ENCODE measurements at places on chromosomes 1 and 21.

DNA sequence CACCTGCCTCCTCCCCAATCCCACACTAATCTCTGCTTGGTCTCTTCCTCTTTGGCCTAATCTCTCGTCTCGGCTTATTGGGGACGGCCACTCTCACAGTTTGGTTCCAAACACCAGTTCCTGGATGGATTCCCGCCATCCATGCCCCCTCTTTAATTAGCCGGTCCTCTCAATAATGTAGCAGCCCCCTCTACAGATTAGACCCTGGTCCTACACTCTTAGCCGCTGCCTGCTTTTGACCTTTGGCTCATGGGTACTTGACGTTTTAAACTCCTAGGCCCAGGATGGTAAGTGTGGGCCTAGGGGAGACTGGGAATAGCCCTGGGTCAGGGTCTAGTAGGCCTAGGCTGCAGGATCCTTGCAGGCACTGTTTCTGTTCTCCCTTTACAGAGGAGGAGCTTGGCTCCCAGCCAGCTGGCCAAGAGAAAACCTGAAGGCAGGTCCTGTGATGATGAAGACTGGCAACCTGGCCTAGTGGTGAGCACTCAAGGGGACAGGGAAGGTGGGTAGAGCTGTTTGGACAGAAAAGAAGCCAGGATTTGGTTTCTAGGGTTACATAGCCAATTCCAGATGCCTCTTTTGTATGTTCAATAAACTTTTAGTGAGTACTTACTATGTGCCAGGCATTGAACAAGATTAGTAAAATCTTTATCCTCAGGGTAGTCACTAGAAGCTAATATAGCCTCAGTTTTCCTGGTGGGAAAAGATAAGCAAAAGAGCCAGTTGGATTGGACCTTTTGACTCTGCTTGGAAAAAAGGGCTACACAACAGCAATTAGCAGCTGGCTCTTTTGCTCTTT, 758 bp downstream of the RAD54L start:
- DNase-seq = peak; percentile 33

- no peak for DNase-seq
These were observed 61.1 kb downstream of the LGR6 start for GRCh38 chr1:202254454-202255252.

- DNase-seq = no peak
These were observed 3.5 kb downstream of the PAPPA2 start for GRCh38 chr1:176466514-176466913.

- no peak for DNase-seq
These were observed 26.8 kb upstream of the CD1D start for GRCh38 chr1:158153746-158154444.

- DNase-seq = no peak
These were observed 160.2 kb upstream of the VAMP3 start for GRCh38 chr1:7610936-7611335.

DNA sequence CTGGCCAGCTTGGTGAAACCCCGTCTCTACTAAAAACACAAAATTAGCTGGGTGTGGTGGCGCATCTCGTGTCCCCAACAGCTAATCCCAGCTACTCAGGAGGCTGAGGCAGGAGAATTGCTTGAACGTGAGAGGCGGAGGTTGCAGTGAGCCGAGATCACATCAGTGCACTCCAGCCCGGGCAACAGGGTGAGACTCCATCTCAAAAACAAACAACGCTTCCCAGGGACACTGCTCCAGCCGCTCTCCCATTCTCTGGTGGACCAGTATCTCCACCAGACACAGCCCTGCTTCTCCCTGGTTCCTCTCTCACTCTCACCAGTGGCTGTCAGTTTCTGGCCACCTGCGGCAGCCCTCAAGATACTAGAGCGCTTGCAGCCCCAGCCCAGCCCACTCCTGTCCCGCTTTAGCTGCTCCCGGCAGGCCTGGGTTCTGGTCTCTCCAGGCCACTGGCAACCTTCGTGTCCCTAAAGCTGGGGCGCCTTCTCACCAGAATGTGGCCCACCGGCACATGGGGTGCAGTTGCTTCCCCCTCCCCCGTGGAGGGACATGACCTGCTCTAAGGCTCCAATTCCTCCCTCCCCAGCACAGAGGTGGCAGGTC, 20.9 kb upstream of the LRRC47 start:
- DNase-seq = no peak

DNA sequence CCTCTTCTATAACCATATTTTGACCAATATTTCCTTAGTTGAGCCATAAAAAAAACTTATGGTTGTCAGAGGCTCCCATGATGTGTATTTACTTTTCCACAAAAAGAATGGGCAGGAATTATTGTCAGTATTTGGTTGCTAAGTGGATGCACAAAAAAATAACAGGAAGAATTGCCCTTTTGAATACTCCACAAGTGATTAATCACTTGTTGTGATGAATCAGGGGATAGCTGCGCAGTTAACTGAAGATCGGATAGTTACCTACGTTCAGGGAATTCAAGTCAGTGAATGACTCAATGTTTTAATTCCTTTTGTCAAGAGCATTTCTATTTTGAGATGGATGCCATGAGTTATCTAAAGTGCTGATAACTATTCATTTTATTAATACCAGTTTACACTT, 785.2 kb upstream of the B3GALT2 start:
- no peak for DNase-seq

DNA sequence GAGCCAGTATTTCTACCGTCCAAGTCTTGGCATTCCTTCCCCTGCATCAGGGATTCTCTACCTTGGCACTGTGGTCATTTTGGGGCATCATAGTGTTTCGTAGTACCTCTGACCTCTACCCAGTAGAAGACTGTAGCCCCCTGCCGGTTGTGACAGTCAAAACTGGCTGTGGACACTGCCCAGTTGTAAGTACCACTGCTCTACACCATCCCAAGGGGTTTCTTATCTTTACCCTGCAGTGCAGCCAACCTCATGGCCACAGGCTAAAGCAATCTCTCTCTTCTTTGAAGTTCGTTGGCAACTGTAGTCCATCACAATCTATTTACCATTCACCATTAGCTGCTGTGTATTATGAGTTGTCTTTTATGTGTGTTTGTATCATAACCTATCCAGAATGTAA, 29.3 kb upstream of the ERO1B start:
- no peak for DNase-seq

All from activated CD4-positive, alpha-beta T cell treated with anti-CD3 and anti-CD28 coated beads, Interleukin-2, amount 50 U/mL, for 16 hours (primary cell).